ENCODE measurements at places on chromosomes 4 and X.

DNA sequence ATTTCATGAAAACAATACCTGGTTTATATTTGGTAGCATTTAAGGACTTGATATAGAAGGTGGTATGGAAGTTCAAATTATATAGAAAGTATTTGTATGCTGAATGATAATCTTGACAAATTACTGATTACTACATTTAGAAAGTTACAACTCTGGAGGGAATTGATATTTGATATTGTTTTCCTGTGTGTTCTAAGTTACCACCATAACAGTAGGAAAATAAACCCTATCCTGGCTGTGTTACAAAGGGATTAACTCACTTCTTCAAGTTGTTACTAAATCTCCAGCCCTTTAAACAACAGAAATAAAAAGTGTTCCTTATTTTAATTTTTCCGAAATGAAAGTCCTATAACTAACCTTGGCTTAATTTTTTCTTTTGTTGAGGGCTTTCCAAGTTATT lies 36.6 kb downstream of the FHL1 start:
- DNase-seq: peak; percentile 54

GRCh38 chrX:38973322-38973721 lies 172.1 kb downstream of the MID1IP1 start:
- DNase-seq: no peak

DNA sequence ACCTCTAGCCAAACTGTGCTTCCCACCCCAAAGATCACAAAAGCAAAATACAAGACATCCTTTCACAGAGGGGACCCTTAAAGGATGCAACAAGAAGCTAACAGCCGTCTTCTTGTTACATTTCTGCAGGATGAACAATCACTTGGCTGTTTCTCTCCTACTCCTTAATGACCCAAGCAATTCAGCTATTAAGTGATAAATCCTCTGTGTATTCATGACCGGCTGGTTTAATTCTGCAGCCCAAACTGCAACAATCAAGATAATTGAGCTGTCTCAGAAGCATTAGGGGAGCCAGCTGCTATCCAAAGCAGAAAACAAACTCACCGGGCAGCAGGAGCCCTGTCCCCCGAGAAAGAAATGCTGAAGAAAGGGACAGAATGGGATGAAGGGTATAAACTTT lies 85.9 kb upstream of the ACSL4 start:
- DNase-seq: no peak

DNA sequence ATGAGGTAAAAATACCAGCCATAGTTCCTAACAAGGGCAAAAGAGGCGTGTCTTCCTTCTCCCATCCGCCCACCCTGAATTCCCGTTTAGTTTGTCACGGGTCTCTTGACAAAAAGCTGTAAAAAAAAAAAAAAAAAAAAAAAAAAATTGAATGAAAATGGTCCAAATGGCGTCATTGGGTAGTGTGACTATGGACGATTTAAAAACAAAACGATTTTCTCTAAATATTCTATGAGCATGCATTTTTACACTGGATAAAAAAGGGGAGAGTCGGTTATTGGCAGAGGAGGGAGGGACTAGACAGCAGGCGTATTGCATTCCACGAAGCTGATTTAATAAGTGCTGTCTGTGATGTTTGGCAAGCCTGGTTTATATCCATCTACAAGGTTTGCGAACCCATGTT lies at the start of gene FAM133A:
Gene FAM133A, plus strand, starts transcription at position 338 of the 403 bp plus-strand sequence. CDS start 35,214 bp downstream, outside the sequence.
- peak; percentile 6 for DNase-seq

- no peak for DNase-seq
These were observed 77.0 kb downstream of the ZNF827 start for GRCh38 chr4:145861336-145862318.

- DNase-seq: peak; percentile 82
These were observed 88.4 kb downstream of the GPR143 start for GRCh38 chrX:9677098-9677739.

GRCh38 chr4:184402239-184402638 lies 72.1 kb downstream of the IRF2 start:
- DNase-seq: no peak

- no peak for DNase-seq
These were observed 150.2 kb downstream of the SHROOM3 start for GRCh38 chr4:76585272-76585671.

DNA sequence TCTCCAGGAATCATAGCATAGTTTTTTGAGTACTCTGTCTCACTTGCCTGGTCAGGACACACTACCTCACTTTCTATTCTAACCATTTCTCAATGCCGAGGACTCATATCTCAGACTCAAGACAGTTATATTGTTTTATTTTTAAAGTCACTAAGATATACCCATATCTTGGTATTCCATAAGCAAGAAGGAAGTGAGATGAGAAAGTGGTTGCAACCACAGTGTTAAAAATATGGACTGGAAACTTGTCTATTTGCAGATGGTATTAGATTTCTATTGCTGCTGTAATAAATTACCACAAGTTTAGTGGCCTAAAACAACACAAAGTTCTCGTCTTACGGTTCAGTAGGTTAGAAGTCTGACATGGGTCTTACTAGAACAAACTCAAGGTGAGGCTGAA lies 344.8 kb upstream of the MAGEB2 start:
- no peak for DNase-seq

DNA sequence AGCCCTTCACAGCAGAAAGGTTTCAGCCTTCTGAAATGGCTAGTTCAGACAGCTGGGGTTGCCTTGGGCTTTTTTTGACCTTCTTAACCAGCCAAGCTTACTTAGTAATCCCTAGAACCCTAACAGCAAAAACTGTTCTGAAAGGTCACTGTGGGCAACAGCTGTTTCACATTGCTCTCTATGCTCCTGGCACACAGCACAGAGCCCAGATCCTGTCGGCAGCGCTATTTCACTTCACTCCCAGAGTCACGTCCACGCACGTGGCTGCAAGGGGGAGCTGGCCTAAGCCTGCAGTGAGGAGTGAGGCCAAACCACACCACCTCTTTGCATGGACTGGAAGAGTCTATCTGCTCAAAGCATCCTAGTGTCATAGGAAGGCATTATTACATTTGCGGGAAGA lies 32.0 kb upstream of the STS start:
- DNase-seq: no peak

GRCh38 chr4:18250564-18250963 lies 229.0 kb upstream of the LCORL start:
- DNase-seq: no peak

DNA sequence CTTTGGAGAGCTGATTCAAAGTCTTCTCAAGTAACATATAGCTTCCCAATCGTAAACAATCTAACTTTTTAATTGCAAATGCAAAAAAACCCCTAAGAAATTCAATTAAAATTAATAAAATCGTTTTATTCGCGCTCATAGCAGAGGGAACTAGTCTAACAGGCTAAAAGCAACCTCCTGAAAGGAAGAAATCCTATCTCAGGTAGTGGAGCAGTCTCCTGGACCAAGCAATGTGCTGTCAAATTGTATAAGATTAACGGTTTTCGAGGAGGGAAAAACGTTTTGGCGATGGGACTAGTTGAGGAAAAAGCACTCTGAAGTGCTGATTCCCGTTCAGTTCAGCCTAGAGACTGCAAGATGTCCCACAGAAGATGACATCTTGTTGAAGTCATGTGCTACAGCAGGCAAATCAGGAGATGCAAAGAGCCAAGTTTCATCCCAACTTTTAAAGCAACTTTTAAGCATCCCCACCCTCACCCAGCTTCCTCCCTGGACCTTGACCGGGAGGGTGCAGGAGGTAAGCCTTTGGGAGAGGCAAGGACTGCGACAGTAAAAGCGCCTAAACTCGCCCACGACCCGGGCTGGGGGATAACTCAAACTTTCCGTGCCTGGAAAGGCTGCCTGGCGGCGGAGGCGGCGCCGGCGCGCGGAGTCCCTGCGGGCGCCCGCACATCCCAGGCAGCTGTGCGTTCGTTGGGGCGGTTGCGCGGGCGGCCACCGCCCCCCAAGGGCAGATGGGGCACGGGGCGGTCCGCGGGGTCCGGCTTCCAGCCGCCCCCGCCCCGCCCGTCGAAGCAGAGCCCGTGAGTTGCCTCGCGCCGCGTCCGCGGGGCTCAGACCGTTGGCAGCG lies 784 bp downstream of the MAP7D3 start:
- DNase-seq: no peak

GRCh38 chrX:85828771-85829170 lies 218.6 kb downstream of the CHM start:
- no peak for DNase-seq

DNA sequence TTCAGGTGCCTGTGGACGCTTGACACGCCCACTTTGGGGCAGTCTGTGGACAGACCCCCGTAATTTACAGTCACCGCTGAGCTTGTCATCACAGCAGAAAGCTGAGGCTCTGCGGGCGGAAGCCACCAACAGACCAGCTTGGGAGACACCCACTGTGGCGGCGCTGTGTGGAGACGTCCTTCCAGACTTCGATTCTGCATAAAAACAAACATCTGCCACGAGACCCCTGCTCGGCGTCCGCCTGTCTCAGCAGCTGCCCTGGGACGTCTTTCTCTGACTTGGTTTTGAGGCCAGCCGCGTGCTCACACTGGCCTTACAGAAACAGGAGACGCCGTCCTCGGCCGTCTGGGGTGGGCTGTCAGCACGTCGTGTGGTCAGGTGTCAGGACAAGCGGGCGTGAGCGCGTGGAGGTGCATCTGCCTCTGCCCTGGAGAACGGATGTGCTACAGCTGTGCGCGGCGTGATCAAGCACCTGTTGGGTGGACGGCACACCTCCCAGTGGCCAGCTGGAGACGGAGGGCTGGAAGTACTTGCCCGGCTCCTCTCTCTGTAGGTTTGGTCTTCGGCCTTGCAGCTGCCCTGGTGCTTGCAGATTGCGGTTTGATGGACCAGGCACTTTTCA lies 37.5 kb downstream of the PIGG start:
- no peak for DNase-seq

- DNase-seq: no peak
These were observed 393.5 kb downstream of the GPM6A start for GRCh38 chr4:175418516-175418915.

GRCh38 chr4:187992971-187993370 lies 2.6 kb upstream of the ZFP42 start:
- DNase-seq: no peak

DNA sequence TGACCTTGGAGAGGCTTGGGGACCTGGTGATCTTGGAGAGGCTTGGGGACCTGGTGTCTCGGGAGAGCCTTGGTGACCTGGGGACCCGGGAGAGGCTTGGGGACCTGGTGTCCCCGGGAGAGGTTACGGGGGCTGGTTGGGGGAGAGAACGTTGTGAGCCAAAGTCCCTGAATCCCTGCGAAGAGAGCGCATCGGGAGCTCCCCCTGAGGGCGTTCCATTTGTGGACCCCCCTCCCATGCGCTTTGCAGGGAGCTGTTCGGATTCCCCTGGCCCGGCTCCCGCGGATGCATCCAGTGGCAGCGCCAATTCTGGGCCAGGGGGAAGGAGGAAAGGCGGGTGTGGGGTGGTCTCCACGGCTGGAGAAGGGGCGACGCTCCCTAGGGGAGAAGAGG lies 13.3 kb downstream of the SHOX start:
- no peak for DNase-seq

GRCh38 chrX:76931518-76931917 lies 504.0 kb downstream of the MAGEE1 start:
- DNase-seq: no peak

GRCh38 chr4:107896646-107897045 lies 34.7 kb upstream of the CYP2U1 start:
- DNase-seq: no peak

DNA sequence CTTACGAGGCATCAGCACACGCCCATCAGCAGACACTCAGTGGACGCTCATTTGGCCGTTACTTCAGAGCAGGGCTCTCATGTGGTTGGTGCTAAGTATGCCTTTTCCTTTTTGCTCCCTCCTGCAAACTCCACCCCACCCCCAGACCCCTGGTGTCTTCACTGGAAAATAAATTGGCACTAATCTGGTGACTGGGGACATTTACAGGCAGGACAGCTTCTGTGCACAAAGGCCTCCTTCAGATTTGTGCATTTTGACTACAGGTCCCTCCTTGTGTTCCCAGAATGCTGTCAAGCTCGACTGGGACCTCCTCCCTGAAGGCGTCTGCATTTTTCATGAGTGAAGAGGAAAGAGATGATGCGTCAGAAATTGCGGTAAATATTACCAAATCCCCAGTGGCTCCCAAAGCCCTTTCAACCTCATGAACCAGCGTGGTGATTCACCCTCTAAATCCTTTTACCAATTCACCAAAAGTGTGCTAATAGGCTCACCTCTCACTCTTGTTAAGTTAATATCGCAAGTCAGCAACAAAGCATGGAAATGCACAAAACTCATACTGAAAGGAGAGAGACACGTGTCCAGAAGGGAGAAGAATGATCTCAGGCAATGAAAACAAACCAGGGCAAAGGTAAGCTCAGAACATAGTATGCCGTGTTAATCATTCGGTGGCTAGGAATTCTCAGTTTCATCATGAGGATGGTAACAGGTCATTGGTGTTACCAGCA lies 119.0 kb downstream of the NKX6-1 start:
- no peak for DNase-seq

- no peak for DNase-seq
These were observed 113.5 kb upstream of the USP9X start for GRCh38 chrX:40971736-40972135.

Measured in forelimb muscle (tissue), 1 donor.